ENCODE measurements at places on chromosomes 2 and 18.

DNA sequence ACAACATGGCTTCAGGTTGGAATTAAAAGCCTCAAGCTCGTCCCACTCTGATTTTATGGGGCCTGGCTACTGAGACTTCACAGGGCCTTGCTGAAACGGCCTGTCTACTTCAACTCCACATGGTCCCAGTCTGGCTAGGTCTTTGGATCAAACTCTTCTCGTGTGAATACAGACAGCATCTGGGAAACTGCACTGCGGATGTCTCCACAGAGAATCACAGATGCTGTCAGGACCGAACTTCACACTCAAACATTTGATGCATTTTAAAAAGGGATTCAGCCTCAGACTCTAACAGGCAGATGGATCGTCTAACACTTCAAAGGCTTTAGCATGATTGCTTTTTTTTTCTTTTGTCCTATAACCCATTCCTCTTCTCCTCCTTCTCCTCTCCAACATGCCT lies 198.5 kb downstream of the ZNF521 start:
- DNase-seq, result no peak

- no peak for DNase-seq
These were observed 81.2 kb downstream of the ZCCHC2 start for GRCh38 chr18:62603979-62604378.

- no peak for DNase-seq
These were observed 916 bp downstream of the TAF4B start for GRCh38 chr18:26227051-26227670.

DNA sequence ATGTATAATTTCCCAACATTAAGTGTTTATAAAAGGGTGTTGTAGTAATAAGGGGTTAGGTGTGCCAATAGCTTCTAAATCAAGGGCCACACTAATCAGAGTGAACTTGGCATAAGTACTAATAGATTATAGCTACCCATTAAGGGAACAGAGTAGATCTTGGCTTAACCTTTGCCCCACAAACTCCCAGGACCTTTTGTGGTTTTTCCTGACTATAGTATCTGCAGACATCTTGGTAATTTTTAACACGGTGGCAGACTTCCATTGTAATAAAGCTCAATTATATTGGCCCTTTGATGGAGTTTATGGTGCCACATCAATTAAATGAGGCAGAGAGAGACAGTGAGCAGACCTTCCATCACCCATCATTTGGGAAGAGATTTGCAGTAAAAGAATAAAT lies 358.5 kb upstream of the HNRNPA3 start:
- no peak for DNase-seq

DNA sequence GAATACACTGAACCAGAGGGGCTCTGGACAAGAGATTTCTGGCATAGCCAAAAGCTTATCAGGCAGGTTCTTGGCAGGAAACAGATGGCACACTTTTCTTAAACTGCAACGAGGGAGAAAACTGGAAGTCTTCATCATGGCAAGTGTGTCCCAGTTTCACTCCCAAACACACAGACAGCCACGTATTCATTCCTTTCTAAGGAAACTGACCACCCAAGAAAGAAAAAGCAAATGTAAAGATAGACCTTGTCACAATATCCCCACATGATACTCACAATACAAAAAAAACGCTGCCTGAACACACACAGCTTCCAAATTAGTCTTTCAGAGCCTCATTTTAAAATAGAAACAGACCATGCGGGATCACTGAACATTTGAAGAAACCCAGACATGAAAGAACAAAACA lies 40.6 kb upstream of the RTTN start:
- no peak for DNase-seq

GRCh38 chr2:120566331-120567035 lies 169.2 kb upstream of the GLI2 start:
- no peak for DNase-seq

- DNase-seq, result no peak
These were observed 175.1 kb downstream of the ANKRD30B start for GRCh38 chr18:14922965-14923565.

DNA sequence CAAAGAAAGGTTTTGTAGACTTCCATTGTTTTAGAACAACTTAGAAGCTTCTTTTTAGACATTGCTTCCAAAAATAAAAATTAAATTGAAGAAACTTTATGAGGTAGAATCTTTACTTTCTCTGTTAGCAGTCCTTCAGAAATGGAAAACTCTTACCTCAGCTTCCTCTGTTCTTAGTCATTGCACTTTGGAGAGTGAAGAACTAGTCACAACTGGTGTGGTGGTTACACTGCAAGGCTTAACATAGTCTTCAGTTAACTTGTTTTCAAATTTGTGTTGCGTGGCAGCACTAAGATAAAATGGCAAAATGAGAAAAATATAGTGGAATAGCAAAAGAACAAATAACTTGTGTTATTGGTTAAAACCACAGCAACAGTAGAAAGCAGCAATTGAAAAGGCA lies 332.6 kb downstream of the KIAA1328 start:
- no peak for DNase-seq

DNA sequence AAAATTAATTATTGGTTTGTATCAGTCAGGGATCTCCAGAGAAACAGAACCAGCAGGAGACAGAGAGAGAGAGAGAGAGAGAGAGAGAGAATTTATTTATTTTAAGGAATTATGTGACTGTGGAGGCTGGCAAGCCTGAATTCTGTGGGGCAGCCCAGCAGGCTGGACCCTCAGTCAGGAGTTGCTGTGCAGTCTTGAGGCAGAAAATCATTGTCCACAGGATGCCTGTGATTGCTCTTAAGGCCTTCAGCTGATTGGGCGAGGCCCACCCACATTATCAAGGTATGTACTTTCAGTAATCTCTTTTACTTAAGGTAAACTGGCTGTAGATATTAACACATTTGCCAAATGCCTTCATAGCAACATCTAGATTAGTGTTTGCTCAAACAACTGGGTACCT lies 155.3 kb downstream of the SEPTIN10 start:
- no peak for DNase-seq

- DNase-seq, result peak; percentile 91
These were observed 46.1 kb upstream of the PTMA start for GRCh38 chr2:231662028-231662810.

- DNase-seq, result no peak
These were observed 61.6 kb downstream of the SCN9A start for GRCh38 chr2:166314022-166314759.

DNA sequence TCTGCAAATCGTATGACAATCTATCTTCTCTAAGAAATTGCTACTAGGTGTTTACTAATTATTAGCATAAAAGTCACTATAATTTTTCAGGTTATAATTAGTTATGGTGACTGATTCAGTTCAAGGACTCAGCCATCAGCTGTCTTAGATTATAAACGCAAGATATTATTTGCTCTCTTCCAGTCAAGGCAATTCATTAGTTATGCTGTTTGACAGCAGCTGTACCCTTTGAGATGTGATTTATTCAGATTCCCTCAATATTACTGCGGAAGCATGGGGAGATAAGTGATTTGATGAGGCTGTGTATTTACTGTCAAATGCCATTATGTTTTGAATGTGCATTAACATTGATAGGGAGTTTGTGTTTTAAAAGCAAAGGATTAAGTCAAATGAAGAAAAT lies 558.9 kb upstream of the FSIP2 start:
- no peak for DNase-seq

- DNase-seq, result no peak
These were observed 1.0 kb downstream of the CYP1B1 start for GRCh38 chr2:38074764-38075506.

DNA sequence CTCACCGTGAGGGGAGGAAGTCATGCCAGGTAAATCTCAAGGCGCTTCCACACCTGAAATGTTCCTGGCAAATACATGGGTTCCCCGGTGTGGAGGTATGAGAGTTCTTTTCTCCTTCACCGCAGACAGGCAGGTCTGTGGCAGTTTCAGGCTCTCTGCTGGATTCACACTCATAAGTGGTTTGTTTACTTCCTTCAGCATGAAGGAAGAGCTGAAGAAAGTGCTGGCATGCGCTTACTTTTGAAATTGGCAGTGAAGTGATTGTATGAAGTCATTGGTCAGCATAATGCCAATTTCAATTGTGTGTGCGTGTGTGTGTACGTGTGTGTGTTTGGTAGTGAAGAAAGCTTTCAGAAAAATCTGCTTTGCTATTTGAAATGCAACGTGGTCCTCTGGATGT lies 43.4 kb downstream of the RNF144A start:
- DNase-seq, result no peak

DNA sequence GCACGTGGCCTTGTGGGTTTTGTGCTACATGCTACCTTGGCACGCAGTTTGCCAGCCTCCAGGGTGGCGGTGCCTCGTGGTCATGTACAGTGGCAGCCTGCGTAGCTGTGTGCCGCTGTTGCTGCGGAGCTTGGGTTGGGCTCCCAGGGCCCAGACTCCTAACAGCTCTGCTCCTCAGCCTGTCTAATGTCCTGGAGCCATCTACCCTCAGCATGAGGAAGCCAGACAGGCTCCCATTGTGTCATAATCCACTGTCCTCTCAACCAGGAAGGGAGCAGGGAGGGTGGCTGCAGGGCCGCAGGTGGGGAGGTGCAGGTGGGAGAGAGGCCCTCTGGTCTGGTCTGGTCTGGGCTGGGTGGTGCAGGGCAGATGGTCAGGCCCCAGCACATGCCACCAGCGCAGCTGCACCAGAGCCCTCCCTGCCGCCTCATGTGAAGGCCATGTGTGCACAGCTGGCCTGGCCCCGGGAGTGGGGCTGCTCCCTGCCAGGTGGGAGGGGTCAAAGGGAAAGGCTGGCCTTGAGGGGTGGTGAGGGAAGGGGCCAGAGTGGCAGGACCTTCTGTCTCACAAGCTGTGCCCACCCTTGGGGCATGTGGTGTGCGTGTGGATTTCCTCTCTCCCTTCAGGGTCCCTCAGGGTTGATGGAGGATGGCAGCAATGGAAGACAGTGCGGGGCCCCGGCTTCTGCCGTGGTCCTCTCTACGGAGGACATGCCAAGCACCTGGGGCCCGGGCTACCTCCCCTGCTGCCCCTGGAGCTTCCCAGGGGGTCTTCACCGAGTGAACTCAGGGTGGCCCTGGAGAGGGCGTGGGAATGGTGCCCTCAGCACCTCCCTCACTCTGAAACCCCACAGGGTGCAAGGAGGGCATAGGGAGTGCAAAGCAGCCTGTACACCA lies 4.8 kb downstream of the ATOH8 start:
- DNase-seq, result no peak

DNA sequence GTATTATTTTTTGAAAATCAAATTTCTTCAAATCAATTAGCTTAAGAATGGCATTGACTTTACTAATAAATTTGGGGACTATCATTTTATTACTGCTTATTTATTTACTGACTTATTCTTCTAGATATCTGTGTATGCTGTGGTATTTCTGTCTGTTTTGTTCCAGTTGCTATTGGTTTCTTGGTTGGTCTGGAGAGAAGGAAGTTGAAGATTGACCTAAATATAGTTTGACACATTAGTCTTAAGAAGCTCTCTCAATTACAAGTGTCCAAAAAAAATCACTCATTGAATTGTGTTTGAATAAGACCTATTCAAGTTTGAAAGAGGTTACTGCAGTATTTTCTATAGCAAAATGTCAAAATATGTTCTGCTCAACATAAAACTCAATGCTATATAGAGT lies 153.3 kb upstream of the KYNU start:
- DNase-seq, result no peak

GRCh38 chr2:12107939-12108338 lies 361.5 kb downstream of the LPIN1 start:
- DNase-seq, result no peak

- DNase-seq, result no peak
These were observed 2.5 kb upstream of the DHRS9 start for GRCh38 chr2:169066897-169067296.

GRCh38 chr2:33433279-33434235 lies 42.9 kb upstream of the RASGRP3 start:
- DNase-seq, result no peak

DNA sequence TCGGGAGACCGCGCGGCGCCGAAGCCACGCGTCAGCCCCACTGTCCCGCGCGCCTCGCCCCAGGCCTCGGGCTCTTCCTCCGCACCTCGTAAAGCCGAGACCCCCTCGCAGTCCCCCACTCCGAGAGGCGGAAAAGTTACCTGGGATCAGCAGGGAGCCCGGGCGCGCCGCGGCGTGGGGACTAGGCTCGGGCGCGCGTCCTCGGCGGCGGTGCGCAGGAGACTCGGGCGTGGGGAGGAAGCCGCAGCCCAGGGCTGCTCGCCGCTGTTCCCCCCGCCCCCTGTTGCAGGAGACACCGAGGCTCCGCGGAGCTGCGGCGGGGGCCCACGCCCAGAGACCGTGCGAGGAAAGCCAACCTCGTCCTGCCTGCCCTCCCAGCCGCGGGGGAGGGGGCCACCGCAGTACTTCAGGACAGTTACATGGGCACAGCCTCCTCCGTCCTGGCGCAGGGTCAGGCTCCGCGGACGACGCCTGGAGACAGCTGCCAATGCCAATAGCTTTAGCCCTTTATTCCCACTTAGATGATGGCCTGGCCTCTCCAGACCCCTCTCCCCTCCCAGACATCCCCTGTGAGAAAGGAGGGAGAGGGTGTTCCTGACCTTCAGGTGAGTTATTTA lies at the start of gene EPB41L3:
Gene EPB41L3, minus strand, starts transcription at position 225 of the 617 bp plus-strand sequence. CDS start 54,814 bp downstream, outside the sequence.
- DNase-seq, result no peak
